GM13976 (cell line): ENCODE measurements at places on chromosomes 16 and 17.

DNA sequence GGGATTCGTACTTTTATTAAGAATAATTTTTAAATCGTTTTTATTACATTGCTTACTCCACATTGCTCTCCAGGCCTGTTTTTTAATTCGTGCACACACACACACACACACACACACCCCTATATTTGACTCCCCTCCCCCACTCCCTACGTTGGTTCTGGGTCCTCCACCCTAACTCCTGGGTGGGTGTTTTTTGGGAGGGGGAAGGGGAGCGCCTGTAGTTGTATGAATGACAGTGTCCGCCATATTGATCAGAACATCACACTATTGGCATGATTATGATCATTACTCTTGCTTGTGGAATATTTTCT is 1.3 kb downstream of the GNAO1 start:
- DNase-seq = no peak

- DNase-seq = no peak
Measured at GRCh38 chr16:85527767-85528297, 85.3 kb upstream of the GSE1 start.

- no peak for DNase-seq
Measured at GRCh38 chr17:78707016-78707415, 75.1 kb downstream of the CYTH1 start.

GRCh38 chr17:50917418-50917743 is 51.2 kb upstream of the TOB1 start:
- DNase-seq = peak; percentile 67

GRCh38 chr16:11963706-11964105 is 1.3 kb upstream of the TNFRSF17 start:
- DNase-seq = no peak

DNA sequence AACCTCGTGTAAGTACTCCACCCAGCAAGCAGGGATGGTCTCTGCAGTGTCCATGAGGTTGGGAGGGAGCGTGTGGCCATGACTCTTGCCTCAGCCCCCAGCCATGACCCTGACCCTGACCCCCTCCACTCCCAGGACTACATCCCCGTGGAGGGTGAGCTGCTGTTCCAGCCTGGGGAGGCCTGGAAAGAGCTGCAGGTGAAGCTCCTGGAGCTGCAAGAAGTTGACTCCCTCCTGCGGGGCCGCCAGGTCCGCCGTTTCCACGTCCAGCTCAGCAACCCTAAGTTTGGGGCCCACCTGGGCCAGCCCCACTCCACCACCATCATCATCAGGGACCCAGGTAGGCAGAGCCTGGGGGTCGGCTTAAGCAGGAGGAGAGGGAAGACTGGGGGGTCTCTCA is 16.3 kb downstream of the GALK1 start:
- DNase-seq = no peak
